ENCODE measurements at places on chromosomes 4 and X. TPM values are rescaled to one million over a fixed set of nuclear protein-coding genes. Genes with fewer than 3 reads are reported as not detected.

The PPEF2 gene
- total RNA-seq = not detected

The CLIC2 gene
- total RNA-seq = 0.59 TPM

The SPANXN2 gene
- not detected for total RNA-seq

- no peak for DNase-seq
Observed at GRCh38 chr4:1683261-1683735, 815 bp downstream of the FAM53A start.

GRCh38 chr4:157509341-157509740 is 288.8 kb downstream of the GRIA2 start:
- no peak for DNase-seq

- no peak for DNase-seq
Observed at GRCh38 chr4:178745203-178745602, 1303.0 kb upstream of the AGA start.

DNA sequence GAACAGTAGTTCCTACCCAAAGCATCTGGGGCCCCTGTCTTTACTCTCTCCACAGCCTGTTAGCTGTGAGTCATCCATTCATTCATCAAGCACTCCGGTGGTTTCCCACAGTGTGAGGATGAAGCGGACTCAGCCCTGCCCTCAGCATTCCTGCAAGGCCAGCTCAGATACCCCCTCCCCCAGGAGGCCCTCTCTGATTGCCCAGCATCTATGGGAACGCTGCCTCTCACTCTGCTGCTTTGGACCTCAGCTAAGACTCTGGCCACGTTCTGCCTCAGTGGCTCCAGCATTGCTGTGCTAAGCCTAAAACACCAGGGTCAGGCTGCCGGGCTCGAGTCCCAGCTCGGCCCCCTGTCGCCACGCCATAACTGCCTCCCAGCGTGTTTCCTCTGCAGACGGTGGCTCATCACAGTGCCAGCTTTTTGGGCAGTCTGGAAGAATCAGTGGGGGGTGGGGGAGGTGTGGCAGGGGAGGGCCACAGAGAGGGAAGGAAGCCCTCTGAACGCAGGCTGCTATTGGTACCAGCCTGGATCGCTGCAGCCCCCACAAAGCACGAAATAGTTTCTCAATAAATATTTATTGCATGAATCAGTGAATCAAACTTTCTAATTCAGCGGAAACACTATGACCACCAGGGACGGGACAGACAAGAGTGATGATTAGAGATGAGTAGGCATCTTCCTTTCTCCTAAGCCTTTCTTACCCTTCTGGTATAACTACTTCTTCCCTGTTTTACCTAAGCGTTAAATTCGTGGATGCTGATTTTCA is 74.4 kb downstream of the SORCS2 start:
- DNase-seq = peak; percentile 4

All from Calu3 (cell line).